ENCODE measurements at places on chromosomes 4 and X.

DNA sequence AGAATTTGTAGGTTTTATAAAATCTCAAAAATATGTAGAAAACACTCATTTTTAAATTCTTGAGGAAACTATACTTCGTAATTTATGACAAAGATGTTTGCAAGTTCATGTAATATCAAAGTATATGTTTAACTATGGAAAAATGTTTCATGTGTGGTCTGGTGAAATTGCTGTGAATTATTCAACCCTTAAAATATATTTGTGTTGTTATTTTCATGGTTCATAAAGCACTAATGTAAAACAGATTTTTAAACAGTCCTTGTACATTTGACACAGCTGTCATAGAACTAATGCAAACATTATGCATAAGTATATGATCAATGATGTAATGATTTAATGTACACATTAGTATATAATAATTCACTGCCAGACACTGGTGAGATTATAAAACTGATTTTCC lies 83.1 kb upstream of the ARSJ start:
- DNase-seq = no peak

GRCh38 chr4:3128976-3129375 lies 54.5 kb downstream of the HTT start:
- no peak for DNase-seq

DNA sequence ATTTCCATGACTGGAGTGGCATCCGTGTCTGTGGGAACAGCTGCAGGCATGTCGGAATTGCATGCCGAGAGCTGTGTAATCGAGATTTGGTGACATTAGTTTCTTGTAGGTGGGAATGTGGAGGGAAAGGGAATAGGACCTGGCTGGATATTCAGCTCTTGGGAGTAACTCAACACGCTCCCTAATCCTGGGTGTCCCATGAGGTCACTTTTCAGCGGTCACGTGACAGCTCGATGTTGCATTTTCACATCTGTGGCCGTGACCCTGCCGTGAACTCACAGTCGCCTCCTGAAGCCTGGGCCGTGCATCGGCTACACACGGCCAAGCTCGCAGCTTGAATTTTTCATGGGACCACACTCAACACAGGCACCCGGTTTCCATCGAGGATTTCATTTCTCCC lies 25.8 kb upstream of the PSAPL1 start:
- DNase-seq = no peak

GRCh38 chr4:52408471-52408870 lies 250.6 kb downstream of the USP46 start:
- no peak for DNase-seq

DNA sequence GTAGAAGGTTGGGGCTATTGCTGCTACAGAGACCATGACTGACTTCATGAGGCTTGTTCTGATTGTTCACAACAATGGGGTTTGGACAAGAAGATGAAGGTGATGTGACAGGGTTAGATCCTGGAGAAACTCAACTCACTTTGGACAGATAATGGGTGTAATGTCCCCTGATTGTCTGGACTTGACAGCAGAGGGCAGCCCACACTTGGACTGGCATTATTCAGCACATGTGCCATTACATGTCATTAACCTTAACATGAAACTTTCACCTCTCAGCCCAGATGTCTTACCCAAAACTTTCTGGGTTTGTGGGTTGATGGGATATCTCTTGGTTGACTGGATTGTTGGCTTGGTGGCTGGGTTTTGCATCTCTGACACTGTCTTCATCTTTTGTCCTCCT lies 101.5 kb downstream of the MXRA5 start:
- DNase-seq = no peak

- no peak for DNase-seq
Observed at GRCh38 chr4:61379406-61379805, 179.3 kb downstream of the ADGRL3 start.

DNA sequence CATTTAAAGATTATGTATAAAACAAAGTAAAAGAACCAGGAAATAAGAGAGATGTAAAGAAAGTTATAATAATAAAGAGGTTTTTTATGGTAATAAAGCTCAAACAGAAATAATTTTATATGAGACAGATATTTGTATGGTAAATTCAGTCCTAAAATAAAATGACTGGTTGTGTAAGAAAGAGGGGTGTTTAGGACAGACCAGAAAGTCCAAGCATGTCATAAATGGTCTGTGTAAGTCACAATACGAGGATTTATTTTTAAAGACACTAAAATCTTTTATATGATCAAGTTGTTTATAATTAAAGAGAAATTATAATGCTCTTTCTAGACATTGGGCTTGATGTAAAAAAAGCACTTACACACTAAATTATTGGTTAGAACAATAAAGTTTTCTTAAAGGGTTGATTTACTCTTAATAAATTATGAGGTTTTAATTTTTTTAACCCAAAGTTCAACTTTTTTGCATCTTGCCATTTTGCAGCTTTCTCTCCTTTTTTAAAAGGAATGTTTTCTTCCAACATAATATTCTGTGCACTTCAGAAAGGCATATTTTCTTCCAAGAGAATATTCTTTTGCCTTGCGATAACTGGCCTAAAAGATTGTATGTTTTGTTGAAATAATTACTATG lies 61.9 kb upstream of the TCEAL2 start:
- DNase-seq = no peak

- no peak for DNase-seq
Observed at GRCh38 chrX:68252664-68253063, 180.6 kb downstream of the OPHN1 start.

- DNase-seq = no peak
Observed at GRCh38 chr4:148574911-148575310, 132.7 kb upstream of the NR3C2 start.

DNA sequence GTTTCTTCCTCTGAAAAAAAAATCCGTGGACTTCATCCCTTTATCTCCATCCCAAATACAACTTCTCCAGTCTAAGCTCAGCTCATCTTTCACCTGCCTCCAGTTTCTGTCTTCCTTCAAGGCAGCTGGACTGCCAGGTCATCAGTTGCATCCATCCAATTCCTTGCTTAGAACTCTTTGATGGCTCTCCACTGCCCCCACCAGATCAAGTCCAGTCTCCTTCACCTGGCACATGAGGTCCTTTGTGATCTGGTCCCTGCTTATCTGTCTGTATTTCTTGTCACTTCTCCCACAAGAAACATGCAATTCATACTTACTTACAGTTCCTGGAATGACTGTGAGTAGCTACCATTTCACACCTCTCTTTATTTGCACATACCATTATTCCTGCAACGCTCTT lies 33.8 kb downstream of the OTUD6A start:
- no peak for DNase-seq

DNA sequence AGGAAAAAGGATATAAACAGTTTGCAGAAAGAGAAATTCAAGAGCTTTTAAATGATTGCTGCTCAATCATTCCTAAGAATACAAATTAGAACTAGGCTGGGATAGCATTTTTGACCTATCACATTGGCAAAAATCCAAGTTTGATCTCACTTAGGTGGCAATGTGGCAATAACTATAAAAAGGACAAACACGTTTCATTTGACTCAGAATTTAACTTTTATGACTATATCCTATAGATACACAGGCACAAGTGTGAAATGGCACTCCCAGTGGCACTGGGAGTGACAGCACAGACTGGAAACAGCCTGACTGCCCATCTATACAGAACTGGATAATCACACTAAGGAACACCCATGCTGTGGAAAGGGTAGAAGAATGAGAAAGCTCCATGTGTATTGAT lies 11.1 kb downstream of the CENPU start:
- no peak for DNase-seq

Data from stimulated activated CD8-positive, alpha-beta memory T cell treated with anti-CD3 and anti-CD28 coated beads, Interleukin-12 subunit alpha, Interleukin-12 subunit beta, amount 100 ng/mL, for 1 hour (primary cell).